A549 treated with dexamethasone at 1 μM for 4 hours (cell line): ENCODE measurements at places on chromosomes 6 and 20. TPM values are rescaled to one million over a fixed set of nuclear protein-coding genes. Genes with fewer than 3 reads are reported as not detected.

TFAP2D gene
- total RNA-seq, result not detected in 5 replicates

LBP gene
- 0.97 to 1.5 TPM (median 1.1 TPM) in 5 replicates for total RNA-seq

TRAPPC3L gene
- total RNA-seq, result not detected in 5 replicates

SMIM28 gene
- not detected in 5 replicates for total RNA-seq

TMEM14A gene
- total RNA-seq, result 31.2 to 46.1 TPM (median 33.0 TPM) in 5 replicates
